ENCODE measurements at places on chromosomes 7 and 10.

- DNase-seq: no peak
These were observed 6.8 kb upstream of the NCOA4 start for GRCh38 chr10:46037107-46037825.

GRCh38 chr7:12256090-12256489 is 45.0 kb downstream of the TMEM106B start:
- no peak for DNase-seq

GRCh38 chr7:69880840-69881239 is 282.6 kb downstream of the AUTS2 start:
- no peak for DNase-seq

DNA sequence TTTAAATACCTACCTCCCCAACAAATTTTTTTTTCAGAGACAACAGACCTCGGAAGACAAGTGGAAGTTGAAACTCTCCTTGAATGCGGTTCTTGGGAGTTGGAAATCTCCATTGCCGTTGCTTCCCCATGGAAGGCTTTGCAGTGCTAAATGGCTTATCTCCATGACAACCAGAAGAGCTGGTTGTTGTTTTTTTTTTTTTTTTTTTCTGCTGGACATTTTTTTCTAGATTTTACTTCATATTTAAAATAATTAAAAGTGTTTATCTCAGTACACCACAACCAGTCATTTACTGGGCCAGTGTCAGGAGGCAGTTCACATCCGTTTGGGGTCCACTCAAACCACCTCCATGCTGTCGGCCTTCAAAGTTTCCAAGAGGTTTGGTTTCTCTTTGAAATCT is 348.5 kb upstream of the PRKCQ start:
- DNase-seq: no peak

DNA sequence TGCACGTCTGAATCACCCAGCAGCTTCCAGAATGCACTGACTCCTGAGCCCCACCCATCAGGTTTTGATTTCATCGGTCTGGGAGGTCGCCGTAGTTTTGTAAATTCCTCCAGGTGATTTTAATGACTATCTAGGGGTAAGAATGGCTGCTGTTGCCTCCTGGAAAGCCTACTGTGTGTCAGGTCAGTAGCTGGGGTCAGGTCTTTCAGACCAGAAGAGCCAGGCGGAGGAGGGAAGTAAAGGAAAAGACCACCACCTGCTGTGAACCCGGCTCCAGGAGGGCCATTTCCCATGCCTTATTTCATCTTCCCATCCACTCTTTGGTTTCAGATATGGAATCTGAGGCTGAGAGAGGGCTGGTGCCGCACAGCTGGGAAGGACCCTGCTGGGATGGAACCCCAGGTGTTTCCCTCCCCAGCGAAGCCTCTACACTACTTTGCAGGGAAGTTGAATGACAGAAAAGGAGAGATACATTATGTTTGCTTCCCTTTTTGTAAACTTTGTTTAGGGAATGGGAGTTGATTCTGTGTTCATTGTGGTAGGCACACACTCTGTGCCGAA is 19.8 kb downstream of the ADAMTS14 start:
- no peak for DNase-seq

GRCh38 chr7:30510124-30511075 is 5.8 kb upstream of the GGCT start:
- DNase-seq: no peak

GRCh38 chr7:77538281-77539212 is 1.5 kb downstream of the PTPN12 start:
- DNase-seq: no peak

DNA sequence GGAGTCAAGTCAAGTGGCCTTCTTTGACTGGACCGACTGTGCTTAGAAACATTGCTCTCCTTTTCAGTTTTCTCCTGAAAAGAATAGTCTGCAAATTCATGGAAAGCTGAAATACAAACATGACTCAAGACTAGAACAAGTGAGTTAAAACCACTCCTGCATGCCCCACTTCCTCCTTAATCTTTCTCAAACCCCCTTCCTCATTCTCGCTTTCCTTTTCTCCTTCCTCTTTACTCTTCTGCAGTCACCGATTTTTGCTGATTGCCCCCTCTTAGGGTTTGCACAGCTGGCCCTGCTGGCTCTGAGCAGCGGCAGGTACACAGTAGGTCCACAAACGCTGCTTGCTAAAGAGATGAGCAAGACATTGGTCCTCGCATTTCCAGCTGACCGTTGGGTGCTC is 34.8 kb upstream of the MKI67 start:
- no peak for DNase-seq

- DNase-seq: no peak
These were observed 1.8 kb downstream of the ARMC10 start for GRCh38 chr7:103076764-103077163.

DNA sequence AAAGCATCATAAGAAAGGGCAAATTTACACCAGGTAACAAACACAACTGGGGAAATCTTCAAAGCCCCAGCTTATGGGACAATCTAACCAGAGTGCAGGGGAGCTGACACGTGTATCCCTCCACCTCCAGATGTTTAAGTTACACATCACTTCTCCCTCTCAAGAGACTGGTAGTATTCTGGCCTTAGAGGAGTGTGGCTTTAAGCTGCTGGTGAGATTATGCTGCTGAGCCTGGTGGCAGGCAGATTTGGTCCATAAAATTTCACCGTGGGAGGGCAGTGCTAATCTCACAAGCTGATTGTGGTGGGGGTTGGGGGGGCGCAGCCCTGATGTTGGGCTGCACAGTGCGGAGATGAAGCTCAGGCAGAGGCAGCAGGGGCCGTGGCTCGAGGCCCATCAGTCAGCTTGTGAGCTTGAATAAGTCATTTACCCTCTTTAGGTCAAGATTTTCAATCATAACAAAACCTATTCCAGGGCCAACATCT is 431.0 kb upstream of the GALNT17 start:
- DNase-seq: no peak

GRCh38 chr10:124302951-124303505 is 115.7 kb downstream of the OAT start:
- DNase-seq: peak; percentile 52

- DNase-seq: no peak
These were observed 7.8 kb downstream of the TAS2R41 start for GRCh38 chr7:143485500-143485899.

DNA sequence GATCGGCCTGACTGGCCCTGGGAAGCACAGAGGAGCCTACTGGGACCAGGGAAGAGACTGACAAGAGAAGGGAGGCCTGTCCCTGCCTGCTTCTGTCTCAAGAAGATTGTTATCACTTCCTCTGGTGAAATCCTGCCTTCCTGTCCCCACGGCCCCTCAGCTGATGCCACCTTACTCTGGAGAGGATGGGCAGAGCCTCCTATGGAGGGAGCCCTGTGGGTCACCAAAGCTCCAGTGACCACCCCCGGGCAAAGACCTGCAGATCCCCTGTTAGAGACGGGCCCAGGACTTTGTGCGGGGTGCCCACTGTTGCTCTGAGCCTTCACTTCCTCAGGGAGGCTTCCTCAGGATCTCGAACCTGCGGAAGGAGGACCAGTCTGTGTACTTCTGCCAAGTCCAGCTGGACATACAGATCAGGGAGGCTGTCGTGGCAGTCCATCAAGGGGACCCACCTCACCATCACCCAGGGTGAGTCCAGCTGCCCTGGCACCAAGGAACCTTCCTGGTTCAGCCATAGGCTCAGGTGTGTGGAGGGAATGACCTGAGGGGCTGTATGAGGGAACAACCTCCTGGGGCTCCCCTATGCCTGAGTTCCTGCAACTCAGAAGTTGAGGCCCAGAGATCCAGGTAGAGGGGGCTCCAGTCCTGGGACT is 1.4 kb upstream of the PILRB start:
- no peak for DNase-seq

GRCh38 chr7:130141884-130142653 is 63.1 kb downstream of the TMEM209 start:
- DNase-seq: no peak

DNA sequence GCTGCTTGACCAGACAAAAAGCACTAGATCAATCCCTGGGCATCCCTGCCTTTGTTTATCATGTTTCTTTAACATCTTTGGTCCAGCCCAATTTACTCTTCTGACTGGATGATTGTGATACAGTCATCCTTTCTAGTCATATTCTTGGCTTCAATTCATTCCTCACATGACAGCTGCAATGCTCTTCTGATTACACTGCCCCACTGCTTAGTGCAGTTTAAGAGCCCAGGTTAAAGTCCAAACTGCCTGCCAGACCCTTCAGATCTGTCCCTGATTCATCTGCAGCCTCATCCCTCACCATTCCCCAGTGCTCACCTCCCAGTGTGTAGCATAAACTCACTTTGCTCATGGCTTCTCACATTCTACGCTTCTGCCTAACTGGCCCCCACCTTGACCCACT is 383.8 kb downstream of the TNS3 start:
- DNase-seq: no peak

GRCh38 chr10:98338318-98338717 is 70.3 kb upstream of the LOXL4 start:
- no peak for DNase-seq

DNA sequence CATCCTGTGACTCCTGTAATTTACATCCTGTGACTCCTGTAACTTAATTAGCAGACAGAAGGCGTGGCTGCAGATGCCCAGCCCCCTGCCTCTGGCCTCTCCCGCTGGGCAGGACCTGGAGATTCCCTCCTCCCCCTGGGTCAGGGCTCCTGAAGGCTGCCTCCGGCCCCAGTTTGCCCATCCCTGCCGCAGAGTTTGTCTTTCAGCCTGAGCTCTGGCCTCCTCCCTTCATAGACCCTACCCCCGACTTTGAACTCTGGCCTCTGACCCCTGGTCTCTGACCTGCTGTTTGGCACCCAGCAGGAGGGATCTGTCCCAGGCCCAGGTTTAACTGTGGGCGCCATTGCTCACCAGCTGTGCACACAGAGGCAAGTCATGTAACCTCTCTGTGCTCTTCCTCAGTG is 45.6 kb downstream of the ELFN1 start:
- no peak for DNase-seq

DNA sequence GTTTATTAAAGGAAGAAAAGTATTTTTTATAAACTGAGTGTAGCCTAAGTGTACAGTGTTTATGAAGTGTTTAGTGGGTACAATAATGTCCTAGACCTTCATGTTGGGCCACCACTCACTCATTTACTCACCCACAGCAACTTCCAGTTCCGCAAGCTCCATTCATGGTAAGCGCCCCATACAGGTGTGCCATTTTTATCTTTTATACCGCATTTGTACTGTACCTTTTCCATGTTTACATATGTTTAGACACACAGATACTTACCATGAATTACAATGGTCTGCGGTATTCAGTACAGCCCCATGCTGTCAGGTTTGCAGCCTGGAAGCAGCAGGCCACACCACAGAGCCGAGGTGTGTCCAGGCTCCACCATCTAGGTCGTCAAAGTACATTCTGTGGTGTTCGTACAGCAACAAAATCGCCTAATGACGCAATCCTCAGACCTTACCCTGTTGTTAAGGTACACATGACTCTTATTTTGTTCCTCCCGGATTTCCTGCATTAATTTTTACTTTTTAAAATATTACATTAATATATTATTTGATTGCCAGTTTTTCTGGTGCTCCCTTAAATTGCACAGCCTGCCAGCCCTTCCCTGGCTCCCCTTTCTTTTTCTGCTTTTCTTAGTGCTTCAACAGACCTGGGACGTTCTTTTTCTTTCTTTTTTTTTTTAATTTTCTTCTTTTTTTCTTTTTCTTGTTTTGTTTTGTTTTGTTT is 881 bp upstream of the SSBP1 start:
- no peak for DNase-seq

DNA sequence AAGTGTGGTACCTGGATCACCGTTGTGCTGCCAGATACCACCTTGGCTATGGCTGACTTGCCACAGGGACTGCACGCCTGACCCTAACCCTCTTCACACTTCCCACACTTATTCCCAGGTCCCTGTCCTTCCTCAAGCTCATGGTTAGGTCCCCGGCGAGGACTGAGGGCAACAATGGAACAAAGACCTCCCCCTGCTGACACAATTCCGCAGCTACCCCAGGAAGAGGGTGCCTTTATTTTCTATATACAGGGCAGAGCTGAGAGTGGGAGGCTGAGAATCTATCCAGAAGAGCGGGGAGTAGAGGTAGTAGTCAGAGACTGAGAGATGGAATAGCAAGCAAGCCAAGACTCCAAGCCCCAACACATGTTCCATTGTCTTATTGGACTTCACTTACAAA is 118.1 kb upstream of the SEM1 start:
- no peak for DNase-seq

GRCh38 chr10:23478570-23478969 is 39.7 kb downstream of the OTUD1 start:
- DNase-seq: no peak

DNA sequence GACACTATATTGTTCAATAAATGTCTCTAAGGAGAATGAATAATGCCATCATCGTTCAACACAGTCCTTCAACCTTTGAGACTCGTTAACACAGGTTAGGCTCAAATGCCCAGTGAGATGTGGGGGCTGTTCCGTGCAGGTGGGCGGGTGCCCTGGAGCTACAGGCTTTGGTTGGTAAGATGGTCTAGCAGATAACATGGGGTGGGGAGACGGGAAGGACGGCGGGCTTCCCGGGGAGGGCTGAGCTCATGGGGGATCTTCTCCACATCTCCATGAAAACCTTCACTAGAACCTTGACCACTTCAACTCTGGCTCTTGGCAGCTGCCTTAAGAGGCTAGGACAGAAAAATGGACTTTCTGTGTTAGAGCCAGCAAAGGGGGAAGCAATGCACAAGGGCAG is 134.1 kb upstream of the TCERG1L start:
- DNase-seq: no peak

Measured in chondrocyte (in vitro differentiated cells).